HT1080 (cell line): ENCODE measurements at places on chromosomes 12 and 14. TPM values are rescaled to one million over a fixed set of nuclear protein-coding genes. Genes with fewer than 3 reads are reported as not detected.

Gene CISTR
- not detected in 2 replicates for total RNA-seq

Gene MYF5
- total RNA-seq = not detected in 2 replicates

Gene OR4K2
- not detected in 2 replicates for total RNA-seq

- no peak for DNase-seq
These were observed 146.5 kb downstream of the PAPOLA start for GRCh38 chr14:96648506-96649326.

DNA sequence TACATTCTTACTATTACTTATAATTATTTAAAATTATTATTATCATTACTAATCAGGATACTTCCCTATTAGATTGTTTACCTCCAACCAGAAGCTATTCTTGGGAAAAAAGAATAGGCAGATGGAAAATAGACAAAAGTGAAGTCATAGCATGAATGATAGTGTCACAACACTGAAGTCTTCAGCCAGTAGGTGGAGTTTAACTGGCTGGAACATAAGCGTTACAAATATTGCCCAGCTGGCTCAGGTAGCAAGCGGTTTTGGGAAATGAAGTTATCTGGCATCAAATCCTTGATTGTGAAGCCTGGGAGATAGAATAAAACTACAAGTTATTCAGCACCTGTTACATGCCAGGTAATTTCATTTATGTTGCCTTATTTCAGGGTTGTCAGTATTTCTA is 762.9 kb downstream of the C12orf50 start:
- no peak for DNase-seq

- DNase-seq = peak; percentile 81
These were observed 11.1 kb upstream of the KRT7 start for GRCh38 chr12:52221912-52222457.

DNA sequence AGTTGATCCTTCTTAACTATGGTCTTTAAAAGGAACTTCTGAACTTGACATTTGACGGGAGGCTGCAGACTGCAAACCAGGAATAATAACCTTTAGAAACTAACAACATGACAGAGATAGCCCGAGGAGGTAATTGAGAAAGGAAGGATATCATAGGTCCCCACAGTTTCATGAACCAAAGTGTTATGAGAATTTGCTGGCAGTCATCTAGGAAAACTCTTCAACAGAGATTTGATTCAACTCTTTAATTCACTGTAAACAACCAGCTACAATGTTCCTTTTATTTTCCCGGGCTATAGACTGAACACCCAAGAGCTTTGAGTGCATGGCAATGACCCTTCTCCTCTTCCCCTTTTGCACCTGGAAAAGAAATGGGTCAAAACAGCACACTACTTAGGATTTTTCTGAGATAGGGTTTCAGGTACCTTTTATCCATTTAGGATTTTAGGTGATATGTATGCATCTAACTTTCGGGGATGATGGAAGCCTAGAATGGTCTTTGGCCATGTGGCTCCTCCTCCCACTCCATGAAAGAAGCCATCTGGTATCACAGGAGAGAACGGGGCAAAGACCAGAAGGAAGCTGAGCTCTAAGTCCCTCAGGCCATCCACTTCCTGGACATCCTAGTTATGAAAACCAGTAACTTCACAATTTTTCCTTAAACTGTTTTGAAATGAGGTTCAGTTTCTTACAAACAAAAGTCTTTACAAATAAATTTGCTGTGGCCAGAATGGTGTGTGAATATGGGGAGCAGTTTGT is 23.0 kb downstream of the GLT8D2 start:
- DNase-seq = no peak

- DNase-seq = no peak
These were observed 15.2 kb downstream of the ITPK1 start for GRCh38 chr14:93100570-93100969.

DNA sequence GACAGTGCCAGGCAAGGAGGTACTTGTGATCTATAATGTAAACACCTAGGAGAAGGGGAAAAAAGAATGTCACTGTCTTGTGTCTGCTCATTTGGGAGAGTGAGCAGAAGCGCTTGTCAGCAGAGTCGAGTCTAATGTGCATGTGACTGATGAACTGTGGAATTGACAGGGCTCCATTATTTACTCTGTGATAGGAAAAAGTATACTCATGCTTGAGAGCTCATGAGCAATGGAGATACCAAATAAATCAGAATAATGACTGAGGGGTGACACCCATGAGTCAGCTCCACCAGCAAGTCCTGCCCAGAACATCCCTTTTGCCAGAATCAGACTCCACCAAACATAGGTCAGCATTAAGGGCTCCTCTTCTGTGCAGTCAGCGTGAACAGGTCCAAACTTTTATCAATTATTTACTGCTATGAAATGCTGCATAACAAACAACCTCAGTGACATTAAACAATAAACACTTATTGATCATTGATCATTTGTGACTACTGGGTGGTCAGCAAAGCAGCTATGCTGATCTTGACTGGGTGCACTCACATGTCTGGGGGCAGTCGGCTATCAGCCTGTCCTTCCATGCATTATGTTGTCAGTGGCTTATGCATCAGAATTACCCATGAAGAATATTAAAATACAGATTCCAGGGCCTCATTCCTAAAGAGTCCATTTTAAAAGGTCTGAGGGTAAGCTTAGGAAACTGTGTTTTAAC is 29.2 kb upstream of the WSCD2 start:
- DNase-seq = no peak

GRCh38 chr14:98501836-98502235 is 770.2 kb downstream of the BCL11B start:
- DNase-seq = peak; percentile 92

DNA sequence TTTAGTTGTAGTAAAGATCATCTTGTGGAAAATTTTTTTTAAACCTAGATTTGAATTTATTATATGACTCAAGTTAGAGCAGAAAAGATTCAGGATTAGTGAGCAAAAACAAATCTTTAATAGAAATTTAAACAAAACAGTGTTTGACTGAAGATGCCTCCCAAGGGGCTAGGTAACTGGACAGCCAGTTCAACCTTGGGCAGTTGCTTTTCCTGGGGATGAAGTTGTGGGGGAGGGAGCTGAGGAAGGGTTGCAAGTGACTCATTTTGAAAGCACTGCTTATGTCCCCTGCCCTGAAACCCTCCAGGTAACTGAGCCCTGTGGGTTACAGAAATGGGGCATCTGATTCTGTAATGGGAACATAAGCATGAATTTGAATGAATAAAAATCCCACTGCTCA is 13.1 kb downstream of the CFAP54 start:
- peak; percentile 69 for DNase-seq

DNA sequence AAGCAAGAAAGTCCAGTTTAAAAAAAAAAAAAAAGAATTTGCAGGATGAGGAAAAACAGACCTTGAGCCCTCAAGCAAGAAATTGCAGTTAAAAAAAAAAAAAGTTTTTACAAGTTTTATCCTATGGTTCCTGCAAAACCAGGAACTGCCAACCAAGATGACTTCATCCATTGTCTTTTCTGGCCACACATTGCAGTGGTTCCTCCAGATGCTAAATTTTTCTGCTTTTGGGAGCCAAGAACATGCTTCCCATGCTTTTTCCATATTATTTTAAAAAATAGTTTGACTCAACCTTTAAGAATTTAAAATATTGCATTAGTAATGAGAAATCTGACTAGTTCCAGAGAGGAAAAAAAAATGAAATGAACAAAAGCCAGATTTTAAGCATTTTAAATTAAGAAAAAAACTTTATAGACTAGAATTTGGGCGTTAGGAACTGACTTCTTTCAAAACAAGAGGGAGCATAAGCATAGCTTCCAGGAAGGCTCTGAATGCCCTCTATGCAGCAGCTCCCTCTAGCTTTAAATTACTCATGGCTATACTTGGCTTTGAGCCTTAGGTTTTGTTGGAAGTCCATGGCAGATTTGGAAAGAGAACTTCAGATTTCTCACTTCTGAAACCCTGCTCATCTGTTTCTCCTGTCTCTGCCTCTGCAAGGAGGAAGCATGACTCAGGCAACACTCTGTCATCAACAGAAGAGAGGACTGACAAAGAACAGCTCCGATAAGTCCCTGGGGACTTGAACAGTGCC is 124.5 kb downstream of the GPR65 start:
- peak; percentile 54 for DNase-seq

- no peak for DNase-seq
These were observed 336.4 kb downstream of the CCER1 start for GRCh38 chr12:90618586-90618985.

DNA sequence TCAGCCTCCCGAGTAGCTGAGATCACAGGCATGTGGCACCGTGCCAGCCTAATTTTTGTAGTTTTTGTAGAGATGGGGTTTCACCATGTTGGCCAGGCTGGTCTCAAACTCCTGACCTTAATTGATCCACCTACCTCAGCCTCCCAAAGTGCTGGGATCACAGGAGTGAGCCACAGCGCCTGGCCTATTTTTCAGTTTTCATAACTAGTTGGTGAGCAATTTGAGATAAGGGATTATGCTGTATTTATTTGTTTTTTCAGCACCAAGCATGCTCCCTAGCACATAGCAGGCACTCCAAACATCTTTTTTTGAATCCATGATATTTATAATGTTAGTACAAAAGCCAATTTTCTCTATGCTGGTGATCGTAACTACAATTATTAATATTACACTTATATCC is 541.2 kb downstream of the SNAPC1 start:
- DNase-seq = no peak

DNA sequence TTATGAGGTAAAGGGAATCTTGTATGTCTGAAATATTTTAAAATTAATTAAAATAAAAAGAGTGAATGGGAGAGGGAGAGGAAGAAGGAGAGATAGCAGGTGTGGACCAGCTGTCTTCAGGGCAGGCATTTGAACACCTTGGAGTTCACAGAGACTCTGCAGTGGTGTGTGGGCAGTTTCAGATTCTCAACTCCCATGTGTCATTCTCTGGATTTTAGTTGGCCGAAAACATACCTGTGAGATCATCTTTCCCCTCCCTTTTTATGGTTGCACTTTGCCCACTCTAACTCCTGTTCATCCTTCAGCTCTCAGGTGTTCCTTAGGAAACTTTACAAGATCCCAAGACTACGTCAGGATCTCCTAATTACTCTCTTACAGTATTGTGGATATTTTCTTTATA is 108.1 kb downstream of the ERC1 start:
- no peak for DNase-seq

DNA sequence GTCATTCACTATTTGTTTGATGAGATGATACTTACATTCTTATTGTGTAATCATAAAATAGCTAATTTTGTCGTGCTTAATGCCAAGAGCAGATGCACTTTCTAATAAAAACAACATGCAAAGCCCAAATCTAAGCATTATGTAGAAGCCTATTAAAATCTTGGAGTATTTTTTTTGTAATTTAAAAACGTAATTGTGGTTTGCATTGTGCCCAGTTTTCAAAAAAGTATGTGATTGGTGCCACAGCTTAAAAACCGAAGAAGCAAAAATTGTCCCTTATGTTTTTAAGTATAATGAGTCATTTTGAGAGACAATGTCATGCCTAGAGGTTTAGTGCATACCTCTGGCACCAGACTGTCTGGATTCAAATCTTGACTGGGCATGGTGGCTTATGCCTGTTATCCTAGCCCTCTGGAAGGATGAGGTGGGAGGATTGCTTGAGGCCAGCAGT is 464.8 kb upstream of the RGS6 start:
- peak; percentile 24 for DNase-seq

GRCh38 chr12:52689239-52689638 is 9.0 kb upstream of the KRT1 start:
- DNase-seq = no peak

- peak; percentile 88 for DNase-seq
These were observed 77.2 kb downstream of the RPL10L start for GRCh38 chr14:46574221-46574977.

DNA sequence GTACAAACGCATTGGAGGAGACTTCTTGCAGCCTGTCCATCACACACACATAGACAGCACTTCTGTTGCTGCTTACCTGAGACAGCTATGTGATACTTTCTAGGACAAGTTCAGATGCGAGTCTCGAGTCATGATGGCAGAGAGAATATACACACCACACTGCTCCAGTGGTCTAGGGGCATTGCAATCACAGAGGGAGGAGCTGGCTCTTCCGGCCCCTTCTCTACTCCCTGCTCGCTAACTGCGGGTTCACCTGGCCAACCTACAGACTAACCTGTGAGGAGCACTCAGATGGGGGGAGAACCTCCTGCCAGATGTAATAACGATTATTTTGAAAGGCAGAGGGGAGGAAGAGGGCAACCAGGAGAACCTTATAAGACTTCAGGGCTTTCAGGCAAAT is 30.7 kb downstream of the EMP1 start:
- no peak for DNase-seq

DNA sequence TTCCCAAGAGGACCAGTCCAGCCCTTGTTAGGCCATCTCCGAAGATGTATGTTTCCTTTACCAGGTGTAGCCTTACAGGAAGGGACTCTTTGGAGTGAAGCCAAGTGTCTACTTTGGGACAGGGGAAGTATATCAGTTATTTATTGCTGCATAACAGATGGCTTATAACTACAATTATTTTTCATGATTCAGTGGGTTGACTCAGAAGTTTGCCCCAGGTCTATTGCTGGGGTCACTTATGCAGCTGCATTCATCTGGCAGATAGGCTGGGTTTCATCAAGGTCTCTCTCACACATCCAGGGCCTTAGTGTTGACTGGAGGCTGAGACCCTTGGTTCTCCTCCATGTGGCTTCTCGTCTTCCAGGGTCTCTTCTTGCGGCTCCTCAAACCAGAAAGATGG is 170.1 kb downstream of the NRXN3 start:
- DNase-seq = no peak

DNA sequence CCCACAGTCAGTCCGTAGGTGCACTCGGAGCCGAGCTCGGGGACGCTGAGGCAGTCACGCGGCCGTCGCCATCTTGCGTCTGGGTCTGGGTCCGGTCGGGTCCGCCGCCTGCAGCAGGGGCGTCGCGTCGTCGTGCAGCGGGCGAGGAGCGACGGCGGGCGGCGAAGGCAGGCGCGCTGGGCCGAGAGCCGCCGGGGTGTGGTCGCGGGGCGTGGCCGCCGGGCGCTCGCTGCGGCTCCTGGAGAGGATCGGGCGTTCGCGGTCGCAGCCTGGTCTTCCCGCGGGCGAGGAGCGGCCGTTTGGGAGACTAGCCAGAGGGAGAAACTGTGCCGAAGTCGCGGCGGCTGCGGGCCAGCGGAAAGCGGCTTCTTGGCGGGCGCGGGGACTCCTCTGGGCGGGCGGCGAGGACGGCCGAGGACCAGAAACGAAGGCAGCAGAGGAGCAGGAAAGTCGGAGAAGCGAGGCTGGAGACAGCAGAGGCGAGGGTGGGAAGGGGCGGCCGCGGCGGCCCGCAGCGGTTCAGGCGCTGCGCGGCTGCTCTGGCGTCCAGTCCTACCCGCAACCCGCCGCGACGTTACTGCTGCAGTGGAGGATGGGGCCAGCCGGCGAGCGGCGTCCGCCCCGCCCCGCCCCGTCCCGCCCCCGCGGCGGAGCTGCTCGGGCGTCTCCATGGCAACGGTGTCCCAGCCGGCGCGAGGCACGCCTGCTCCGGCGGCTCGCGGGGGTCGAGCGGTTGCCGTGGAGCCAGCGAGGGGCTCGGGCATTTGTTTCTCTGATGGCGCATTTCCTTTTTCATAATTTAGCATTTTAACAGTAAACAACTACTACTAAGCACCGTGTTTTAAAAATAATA is at the start of gene PNMA1:
TSS of gene PNMA1 (minus strand) at position 582 of the 853 bp plus-strand sequence. CDS start 745 bp downstream, outside the sequence.
- DNase-seq = peak; percentile 84

GRCh38 chr12:41663598-41664265 is 475.6 kb downstream of the PDZRN4 start:
- peak; percentile 11 for DNase-seq

- DNase-seq = peak; percentile 90
These were observed 4.2 kb downstream of the PLEKHG3 start for GRCh38 chr14:64708148-64709004.
